Kidney tubule cell (primary cell): ENCODE measurements at places on chromosomes 1 and 21.

DNA sequence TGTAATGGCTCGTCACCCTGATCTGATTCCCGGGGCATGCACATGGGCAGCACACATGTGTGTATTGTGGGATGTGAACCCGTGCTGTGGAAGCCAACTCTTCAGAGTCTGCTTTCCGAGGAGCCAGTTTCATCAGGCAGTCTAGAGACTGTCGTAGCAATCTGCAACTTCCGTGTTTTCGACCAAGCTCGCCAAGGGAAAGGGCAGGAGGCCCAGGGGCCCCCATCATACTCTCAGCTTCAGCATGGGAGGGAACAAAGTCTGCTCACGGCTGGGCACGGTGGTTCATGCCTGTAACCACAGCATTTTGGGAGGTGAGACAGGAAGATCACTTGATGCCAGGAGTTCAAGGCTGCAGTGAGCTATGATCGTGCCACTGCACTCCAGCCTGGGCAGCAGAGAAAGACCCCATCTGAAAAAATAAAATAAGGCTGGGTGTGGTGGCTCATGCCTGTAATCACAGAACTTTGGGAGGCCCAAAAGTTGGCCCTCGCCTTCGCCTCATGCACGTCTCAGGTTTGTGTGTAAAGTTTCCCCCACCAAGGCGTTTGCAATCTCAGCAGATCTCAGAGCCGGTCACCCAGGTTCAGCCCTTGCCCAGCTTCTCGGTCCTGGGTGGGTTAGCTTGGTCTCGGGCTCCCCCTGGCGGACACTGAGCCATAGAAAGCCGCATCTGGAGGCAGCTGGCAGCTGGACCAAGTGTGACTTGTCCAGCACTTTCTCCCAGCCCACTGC is 48.5 kb upstream of the SLC25A33 start:
- DNase-seq, result peak; percentile 80

DNA sequence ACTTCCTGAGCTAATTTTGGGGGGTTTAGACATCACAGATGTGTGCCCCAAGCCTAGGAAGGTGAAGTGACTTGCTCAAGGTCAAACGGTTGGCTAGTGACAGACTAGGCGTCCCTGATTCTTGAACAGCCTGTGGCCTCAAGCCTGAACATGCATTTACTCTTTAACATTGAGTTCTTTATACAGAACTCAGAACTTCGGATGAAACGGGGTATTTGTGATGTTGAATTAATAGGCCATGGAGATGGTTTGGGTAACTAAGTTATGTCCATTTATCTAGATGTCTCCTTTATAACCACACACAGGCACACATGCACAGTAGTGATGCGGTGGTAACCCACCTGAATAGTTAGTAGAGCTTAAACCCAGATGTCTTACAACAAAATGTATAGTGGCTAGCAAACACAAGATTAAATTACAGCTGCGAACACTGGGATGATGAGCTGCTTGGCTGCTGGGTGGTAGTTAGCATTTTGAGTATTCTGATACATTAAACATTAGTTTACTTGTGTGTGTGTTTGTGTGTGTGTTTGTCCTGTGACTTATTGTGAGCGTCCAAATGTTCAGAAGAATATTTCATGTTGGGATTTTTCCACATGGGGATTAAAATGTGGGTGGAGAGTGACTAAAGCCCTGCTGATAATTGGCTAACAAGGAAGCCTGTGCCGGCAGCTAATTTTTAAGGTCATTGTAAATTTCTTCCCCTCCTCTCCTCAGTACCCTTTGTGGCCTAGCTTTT is 2.3 kb downstream of the ATP1A1 start:
- no peak for DNase-seq

GRCh38 chr1:80468356-80468755 is 1332.4 kb upstream of the ADGRL2 start:
- no peak for DNase-seq

DNA sequence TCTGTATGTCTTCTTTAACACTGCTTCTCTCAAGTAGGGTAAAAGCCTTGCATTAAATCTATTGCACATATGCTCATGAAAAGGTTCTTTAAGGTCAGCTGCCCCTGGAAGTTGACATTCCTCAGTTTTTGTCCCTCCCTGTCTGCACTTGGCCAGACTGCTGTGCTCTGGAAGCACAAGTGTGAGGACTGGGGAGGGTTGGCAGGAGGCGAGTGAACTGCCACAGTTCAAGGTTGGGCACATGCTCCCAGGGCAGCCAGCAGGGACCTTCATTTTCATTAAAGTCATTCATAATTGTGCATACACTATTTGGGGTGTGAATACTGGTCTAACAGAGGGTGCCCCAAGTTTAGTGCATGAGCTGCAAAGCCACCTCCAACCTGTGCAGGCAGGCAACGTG is 10.9 kb upstream of the THEM5 start:
- no peak for DNase-seq

DNA sequence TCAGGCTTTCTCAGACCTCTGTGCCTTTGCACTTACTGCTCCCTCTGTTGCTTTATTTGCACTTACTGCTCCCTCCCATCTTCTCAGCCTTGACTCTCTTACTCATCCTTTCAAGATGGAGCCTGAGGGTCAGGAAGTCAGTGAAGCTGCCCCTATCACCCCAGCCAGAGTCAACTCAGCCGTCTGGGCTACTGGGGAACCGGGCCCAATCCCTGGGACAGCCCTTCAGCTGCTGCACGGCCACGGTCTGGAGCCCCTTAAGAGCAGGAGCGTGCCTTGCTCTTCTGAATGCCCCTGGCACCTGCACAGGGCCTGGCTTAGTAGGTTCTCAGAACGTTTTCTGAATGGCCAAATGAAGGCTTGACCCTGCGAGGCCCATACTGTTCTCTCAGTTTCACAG is 244.4 kb downstream of the FOXD2 start:
- no peak for DNase-seq

DNA sequence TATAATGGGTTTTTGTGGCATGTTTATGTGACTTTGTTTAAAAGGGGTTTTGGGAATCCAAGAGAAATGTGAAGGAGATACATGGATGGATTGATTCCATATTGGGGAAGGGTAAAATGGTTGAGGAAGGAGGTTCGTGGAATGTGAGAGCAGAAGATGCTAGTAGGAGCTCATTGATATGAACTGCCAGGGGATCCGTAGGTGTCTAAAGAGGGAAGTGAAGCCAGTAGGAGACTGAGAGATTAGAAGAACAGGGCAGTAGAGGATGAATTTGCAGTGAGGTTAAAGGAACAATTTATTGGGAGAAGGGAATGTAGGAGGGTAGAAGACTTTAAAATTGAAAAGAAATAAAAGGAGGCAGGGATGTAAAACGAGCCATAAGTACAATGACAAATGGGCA is 252.6 kb downstream of the GPR52 start:
- no peak for DNase-seq

DNA sequence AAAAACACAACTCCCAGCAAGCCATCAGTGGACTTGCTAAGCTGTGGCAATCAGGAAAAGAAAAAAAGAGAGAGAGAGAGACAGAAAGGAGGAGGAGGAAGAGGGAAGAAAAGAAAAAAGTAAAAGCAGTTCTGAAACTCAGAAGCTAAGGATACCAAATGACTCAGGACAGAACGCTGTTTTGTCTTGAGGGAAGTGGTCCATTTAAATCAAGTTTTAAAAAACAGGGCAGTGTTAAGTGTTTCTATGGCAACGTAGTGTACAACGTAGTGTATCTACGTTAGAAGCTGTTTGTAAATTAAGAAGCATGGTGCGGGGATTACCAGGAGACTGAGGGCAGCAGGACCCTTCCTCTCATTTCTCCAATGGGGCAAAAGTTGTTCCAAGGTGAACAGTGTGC is 5.8 kb downstream of the ADORA3 start:
- DNase-seq, result no peak

DNA sequence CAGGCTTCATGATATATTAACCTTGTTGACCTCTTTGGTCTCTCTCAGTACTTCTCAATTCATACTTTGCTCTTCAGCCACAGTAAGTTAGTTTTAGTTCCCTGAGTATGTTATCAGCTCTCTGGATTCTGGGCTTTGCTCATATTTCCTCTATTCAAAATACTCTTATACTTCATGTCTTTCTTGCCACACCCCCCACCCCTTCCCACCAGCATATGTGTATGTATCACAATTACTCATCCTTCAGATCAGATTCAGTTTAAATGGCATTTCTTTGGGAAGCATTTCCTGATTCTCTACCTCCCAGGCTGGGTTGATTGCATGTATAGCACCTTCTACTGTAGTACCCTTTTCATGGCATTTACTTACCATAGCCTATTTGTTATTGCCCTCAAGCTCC is 28.3 kb downstream of the SLC30A7 start:
- peak; percentile 27 for DNase-seq
